CD14-positive monocyte (primary cell): ENCODE measurements at places on chromosomes 5 and 9.
A peak's percentile ranks its signal among the peaks of the same experiment; 100 is the strongest.

DNA sequence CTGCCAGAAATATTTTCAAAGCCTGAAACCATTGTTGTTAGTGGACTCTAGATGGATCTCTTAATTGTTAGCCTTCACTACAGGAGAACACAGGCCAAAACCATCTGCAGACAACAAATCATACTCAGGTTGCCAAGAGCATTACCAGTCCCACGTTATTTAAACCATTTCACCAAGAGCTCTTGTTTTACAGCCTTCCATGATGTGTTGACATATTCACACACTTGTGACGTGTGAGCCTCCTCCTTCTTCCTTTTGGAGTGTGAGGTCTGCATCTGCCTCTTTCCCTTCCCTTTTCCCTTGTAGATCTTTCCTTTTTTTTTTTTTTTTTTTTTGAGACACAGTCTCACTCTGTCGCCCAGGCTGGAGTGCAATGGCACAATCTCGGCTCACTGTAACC is 279.0 kb downstream of the AUH start:
- DNase-seq = no peak

DNA sequence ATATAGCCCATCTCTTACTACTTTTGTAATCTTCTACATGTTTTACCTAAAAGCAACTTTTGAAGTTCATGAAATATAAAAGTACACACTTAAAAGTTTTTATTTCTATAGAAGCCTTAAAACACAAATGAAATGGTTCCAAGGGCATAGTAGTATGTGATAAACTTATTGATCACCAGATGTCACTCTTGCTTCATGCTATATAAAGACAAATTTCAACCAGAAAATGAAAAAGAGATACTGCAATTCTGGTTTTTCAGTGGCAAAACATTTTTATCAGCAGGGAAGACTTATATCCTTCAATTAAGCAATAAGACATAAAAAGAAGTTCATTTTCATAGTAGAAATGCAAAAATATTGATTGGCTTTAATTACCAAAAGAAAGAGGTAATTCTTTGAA is 69.4 kb upstream of the FBXL17 start:
- no peak for DNase-seq

DNA sequence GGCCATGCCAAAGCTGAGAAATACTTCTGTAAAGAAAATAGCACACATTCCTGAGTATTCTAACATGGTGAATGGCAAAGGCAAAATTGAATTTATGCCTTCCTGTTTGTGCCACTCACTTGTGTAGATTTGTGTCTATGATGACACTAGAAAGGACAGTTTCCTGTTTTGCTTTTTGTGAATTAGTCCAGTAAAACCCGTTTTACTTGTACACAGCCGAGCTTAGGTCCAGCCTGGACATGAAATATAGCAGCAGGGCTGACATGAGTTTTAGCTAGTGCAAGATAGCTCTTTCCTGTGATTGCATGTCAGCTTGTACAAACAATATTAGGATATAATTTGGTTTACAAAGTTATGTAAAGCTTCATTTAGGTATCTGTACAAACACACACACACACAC is 1891.7 kb upstream of the WWC1 start:
- no peak for DNase-seq

GRCh38 chr9:15873573-15874177 is 320.8 kb downstream of the CCDC171 start:
- no peak for DNase-seq

DNA sequence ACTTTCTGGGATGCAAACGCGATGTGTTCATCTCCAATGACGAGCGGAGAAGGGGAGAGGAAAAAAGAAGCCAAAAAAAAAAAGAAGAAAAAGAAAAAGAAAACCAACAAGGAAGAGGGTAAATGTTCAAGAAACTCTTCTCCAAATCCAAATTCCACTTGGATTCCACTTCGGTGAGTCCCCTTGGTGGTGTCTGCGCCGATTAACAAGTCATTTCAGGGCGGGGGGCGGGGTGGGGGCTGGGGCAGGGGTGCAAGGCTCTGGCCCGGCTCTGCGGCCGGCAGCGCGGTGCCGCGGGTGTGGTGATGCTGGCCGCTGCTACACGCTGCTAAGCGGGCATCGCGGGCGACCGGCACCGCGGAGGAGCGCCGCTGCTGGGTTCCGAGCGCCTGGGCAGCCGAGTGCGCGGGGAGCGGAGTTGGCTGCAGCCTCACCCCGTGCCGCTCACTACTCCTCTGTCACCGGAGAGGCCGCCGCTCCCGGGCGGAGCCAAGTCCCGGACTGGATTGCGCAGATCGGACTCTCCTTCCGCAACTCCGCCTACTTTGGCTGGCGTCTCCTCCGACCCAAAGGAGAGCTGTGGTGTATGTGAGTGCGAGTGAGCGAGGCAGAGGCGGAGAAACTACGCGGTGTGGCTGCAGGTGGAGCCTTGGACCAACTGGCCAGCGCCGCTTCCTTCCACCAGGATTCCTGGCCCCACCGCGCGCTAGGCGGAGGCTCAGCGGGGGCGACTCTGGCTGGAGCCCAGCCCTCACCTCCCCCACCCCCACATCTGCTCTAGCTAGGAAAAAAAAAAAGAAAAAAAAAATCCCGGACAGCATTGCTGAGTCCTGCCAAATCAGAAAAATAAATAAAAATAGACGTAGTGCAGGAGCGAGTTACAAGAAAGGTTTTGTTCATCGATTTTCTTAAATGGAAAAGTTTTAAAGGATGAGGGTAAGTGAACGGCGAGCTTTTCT is at the start of gene SEMA6A:
Gene SEMA6A, minus strand, starts transcription at position 457 of the 959 bp plus-strand sequence. CDS start 69,879 bp downstream, outside the sequence.
- DNase-seq = peak; percentile 1

- no peak for DNase-seq
These were observed 12.8 kb downstream of the CPLX2 start for GRCh38 chr5:175884214-175884613.
